ENCODE measurements at places on chromosomes 4 and X.

- DNase-seq: no peak
These were observed 23.8 kb downstream of the SOWAHB start for GRCh38 chr4:76874176-76874575.

DNA sequence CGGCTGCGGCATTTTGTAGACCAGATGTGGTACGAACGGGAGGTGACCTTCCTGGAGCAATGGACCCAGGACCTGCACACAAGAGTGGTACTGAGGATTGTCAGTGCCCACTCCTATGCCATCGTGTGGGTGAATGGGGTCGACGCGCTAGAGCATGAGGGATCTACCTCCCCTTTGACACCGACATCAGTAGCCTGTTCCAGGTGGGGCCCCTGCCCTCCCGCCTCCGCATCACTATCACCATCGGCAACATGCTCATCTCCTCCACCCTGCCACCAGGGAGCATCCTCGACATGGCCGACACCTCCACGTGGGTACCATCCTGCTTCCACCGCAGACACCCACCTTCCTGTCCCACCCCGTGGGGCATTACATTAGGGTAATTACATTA is 46.2 kb downstream of the SMARCA5 start:
- DNase-seq: no peak

- DNase-seq: no peak
These were observed 4.9 kb downstream of the DCAF16 start for GRCh38 chr4:17805580-17806155.

- no peak for DNase-seq
These were observed 307.2 kb downstream of the SLC7A11 start for GRCh38 chr4:137934911-137935310.

- DNase-seq: no peak
These were observed 26.0 kb upstream of the TAF9B start for GRCh38 chrX:78165425-78165824.

DNA sequence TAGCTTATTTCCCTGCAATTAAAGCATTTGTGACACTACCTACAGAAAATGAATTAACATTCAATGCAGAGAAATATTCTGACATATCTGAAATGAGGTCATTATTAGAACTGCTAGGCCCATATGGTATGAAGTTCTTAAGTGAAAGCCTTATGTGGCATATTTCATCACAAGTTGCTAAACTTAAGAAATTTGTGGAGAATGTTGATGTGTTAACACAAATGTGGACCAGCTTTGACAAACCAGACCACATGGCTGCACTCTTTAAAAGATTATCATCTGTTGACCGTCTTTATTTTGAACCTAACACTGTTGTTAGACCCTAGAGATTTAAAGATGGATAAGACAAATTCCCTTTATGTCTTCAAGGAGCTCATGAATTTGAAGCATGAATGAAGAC is 1024.1 kb downstream of the RPA4 start:
- no peak for DNase-seq

- DNase-seq: no peak
These were observed 8.7 kb upstream of the TIMP1 start for GRCh38 chrX:47573341-47574075.

DNA sequence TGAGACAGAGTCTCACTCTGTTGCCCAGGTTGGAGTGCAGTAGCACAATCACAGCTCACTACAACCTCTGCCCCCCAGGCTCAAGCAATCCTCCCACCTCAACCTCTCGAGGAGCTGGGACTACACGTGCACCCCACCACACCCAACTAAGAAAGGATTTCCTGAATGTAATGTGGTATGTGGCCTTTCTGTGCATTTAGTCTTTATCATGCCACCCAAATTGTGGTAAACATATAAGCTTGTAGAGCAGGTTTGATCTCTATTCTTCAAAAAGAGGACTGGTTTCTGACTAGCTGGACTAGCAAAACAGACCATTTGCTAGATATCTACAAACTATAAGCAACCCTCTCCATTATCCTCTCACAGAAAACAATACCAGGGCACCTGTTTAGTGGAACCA is 33.6 kb downstream of the ELOVL6 start:
- no peak for DNase-seq

DNA sequence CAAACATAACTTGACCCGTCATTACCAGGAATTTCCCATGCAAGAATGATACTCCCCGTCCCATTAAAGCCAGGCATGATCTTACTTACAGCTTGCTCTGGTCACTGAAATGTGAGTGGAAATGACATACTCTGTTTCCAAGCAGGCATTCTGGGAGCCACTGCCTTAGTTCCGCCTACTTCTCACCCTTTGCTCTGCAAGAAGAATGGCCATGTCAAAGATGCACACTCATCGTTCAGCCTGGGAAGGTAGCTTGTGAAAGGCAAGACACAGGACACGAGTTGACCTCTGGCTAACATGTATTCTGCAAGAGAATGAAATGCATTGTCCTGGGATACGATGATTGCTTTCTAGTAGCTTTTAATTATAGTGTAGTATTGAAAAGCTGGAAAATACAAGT is 1144.4 kb downstream of the NLGN4X start:
- no peak for DNase-seq

DNA sequence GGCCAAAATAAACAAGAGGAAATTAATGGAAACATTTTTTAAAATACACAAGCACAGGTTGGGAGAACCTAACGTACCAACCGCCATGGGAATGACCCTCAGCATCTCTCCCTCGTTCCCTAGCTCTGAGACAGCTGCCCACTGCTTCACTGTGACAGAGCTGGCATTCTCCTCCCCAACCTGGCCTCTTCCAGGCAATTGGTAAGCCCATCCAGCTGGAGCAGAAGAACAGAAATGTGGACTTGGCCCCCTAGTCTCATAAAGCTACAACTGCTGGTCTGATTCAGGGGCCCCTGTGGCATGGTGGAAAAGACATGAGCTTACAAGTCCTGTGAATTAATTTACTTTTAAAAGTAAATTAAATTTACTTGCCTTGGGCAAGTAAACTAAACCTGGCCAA is 245.1 kb downstream of the PTTG2 start:
- DNase-seq: no peak

GRCh38 chrX:130343411-130343810 is 3.7 kb downstream of the SLC25A14 start:
- DNase-seq: no peak

DNA sequence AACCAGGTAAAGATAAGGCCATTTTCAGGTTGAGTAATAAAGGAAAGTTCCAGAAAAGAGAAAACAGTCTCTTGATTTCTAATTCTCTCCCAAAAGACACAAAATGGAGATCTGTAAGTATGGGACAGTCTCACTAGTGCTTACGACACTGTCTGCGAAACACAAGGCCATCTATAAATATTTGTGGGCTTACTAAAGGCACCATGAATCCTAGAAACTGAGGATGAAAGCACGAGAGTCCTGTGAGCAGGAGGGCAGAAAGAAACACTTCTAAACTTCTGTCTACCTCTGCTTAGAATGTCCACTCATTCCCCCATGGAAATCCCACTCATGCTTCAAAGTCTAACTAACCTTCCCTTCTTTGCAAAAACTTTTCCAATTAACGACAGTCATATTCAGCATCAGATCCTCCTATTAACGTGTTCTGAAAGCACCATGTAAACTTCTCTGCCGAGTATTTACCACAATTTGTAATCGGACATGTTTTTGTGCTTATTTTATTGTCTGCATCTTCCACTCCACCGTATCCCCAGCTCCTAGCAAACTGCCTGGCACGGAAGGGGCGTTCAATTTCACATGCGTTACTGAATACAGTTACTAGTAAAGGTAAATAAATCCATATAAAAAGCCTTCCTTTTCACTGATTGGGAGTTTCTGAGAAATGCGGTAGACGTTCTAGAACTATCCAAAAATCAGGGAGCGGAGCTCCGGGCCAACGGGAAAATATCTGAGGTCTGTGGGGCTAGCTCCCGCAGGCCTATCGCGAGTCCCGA is 665 bp downstream of the PSMD10 start:
- no peak for DNase-seq

GRCh38 chr4:91830681-91831395 is 472.9 kb upstream of the GRID2 start:
- no peak for DNase-seq

DNA sequence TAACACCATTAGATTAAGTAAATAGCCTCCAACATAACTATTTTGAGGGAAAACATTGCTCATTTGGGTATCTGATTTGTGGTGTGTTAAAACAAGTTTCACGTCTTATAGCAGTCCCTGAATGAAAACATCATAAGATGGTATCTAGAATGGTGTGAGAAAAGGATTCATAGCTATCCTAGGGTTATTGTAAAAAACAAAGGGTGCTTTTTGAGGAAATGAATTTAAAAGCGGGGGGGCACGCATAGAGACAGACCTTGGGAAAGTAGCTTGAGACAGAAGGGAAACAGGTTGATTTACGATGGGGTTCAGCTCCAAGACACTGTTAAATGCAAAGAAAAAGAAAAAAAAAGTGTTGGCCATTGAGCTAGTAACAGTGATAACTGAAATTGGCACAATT is 768 bp upstream of the CXCL10 start:
- DNase-seq: no peak

GRCh38 chrX:40043895-40044294 is 53.9 kb downstream of the BCOR start:
- no peak for DNase-seq

- DNase-seq: no peak
These were observed 46.1 kb downstream of the KLF3 start for GRCh38 chr4:38710053-38710452.

DNA sequence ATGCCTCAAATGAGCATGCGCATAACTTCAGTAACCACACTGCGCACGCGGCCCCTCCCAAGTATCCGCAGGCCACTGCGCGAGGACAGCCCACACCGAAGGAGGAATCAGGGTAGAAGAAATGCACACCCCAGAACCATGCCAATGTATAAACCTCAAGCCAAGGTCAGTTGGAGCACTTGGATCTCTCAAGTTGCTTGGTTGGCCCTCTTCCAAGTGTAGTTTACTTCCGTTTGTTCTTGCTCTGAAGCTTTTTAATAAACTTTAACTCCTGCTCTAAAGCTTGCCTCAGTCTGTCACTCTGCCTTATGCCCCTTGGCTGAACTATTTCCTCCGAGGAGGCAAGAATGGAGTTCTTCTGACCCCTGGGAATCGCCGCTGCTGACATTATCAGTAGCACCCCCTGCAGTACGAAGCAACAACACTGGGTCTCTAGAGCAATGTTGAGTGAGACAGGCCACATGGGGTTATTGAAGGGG is 22.0 kb upstream of the SPINK2 start:
- no peak for DNase-seq

- DNase-seq: no peak
These were observed 301.9 kb downstream of the TLL1 start for GRCh38 chr4:166174717-166175490.

DNA sequence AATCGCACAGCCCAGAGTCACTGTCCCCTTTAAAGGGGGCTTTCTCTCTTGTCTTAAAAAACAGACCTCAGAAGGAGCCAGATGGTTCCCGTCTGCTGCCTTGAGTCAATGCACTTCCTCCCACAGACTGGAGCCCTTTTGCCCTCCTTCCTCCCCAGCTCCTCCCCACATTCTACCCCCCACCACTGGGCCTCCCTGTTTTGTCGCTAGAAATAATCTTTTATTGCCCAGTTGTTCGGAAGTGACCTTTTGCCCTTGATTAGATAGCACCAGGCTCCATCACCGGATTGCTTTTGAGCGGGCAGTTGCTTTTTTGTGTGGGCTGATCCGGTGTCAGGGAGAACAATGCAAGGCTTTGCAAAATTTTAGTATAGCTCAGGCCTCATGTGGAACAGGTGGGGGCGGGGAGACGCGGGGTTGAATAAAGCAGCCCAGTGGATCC is 47.7 kb downstream of the SPRY1 start:
- DNase-seq: no peak

DNA sequence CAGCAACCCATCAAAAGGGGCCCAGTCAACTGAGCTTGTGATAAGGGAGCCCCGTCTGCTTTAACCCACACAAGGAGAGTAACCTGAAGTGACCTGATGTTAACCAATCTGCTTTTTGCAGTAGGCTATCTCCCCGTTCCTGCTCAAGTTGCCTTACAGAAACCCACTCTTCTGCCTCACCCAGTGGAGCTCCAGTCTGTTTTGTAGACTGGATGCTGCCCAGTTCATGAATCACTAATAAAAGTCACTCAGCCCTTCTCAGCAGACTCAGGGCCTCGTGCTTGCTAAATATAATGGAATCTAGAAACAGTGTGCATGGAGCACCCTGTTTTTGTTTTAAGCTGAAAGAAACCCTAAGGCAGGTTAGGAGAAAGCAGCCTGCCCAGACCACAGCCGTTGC is 312.3 kb downstream of the FBXW7 start:
- no peak for DNase-seq

GRCh38 chrX:112636951-112637581 is 42.7 kb downstream of the LHFPL1 start:
- DNase-seq: no peak

DNA sequence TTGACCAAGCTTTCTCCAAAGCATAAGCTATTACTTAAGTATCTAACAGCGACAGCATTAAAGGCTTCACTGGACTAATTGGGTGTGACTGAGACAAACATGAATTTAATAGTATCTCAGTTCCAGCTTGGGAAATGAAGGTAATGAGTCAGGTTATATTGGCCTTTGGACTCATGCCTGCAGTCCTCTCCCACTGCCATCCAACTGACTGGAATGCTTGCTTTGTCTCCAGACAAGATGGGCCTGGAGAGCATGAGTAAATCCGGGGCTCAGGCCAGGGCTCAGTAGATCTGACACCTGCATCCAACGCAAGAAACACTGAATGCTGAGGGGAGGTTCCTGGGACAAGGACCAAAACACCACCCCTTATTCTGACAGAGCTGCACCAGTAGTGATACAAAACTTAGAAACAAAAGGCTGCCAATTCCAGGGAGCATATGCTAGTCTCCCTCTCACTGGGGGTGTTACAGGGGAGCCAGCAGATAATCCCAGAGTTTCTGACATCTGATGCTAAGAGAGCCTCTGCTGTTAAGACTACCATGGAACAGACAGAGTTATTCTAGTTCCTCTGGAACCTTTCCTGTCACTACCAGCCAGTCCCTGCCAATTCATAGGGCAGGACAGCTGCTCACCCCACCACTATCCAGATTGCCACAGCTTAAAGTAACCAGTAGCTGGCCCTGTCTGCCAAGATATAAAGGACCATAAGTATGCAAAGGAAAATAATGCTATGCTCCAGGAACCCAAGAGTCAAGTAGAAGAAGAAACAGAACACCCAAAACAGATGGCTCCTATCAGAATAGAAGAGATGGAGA is 293.8 kb downstream of the IQCM start:
- no peak for DNase-seq

Data from esophagus squamous epithelium (tissue), 5 donors.